Eye (tissue), 1 donor: ENCODE measurements at places on chromosomes 6 and 20.

DNA sequence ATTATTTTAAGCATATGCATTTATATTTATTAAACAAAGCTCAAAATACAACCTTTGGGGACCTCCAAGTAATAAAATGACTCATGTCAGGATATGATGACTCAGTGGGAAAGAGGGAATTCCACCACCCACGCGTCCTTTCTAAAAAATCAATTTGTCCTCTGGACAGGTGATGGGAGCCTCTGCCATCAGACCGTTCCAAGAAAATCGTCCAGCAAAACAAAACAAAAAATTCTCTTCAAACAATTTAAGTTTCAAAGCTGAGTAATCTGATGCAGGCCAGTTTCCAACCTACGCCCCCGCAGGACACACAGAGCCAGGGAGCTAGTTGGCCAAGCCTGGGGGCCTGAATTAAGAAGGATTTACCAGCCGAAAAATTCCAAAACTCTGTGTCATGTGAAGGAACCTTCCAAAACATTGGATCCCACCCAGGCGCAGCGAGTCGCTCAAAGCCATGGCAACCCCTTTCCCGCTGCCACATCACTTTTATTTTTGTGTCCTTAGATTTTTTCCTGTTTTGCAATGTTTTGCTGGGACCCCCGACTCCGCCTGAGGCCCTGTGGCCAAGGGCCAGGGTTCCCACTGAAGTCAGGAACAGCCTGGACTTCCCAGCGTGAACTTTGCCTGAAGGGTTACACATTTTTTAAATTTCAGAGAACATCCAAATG, 95.3 kb downstream of the NFATC2 start:
- peak; percentile 75 for DNase-seq

GRCh38 chr6:157715728-157716164, 107.3 kb upstream of the SNX9 start:
- peak; percentile 45 for DNase-seq

- DNase-seq: peak; percentile 87
Measured at GRCh38 chr6:21596949-21597682, 3.6 kb downstream of the SOX4 start.

DNA sequence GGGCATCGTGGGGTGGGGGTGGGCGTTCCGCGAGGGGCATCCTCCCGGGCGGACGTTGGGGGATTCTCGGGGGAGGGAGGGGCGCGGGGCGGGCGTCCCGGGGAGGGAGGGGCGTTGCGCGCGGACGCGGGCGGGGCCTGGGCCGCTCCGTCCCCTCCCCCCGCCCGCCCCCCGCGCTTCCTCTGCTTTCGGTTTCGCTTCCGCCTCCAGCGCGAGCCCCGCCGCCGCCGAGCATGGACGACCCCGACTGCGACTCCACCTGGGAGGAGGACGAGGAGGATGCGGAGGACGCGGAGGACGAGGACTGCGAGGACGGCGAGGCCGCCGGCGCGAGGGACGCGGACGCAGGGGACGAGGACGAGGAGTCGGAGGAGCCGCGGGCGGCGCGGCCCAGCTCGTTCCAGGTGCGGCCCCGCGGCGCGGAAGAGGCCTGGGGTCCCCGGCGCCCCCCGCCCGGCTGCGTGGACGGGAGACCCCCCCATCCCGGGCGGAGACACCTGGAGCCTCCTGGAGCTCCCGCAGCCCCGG, at the start of gene OGFR:
Gene OGFR (plus strand): TSS at position 209 of the 528 bp plus-strand sequence. CDS start 25 bp downstream, at position 234.
- peak; percentile 80 for DNase-seq

DNA sequence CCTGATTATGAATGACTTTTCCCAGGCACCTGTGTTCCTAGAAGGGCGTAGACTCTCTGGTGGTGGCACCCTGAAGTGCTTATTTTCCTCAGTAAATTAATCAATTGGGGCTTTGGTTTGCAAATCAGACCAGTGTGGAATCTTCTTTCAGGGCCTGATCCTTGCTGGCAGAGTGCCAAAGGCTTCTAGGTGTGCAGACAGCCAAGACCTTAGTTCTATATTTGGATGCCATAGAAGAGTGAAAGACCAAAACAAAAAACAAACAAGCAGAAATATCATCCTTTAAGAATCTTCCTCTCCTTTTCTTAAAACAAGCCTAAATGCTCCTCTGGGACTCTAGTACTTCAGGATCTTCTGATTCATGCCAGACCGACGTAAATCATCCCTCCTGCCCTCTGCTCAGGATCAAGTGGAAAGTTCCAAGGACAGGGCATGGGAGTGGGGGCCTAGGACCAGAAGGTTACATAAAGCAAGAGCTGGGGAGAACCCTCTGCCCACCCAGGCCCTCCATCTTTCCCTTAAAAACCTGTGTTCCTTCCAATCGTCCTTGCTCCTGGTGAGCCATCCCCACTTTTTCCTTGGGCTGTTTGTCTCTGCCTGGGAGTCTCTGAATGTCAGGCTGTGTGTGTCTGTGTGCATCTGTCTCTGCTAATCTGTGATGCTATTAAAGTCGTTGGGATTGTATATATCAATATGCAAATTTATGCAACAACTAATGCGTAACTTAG, 70.5 kb upstream of the MYLIP start:
- DNase-seq: no peak

DNA sequence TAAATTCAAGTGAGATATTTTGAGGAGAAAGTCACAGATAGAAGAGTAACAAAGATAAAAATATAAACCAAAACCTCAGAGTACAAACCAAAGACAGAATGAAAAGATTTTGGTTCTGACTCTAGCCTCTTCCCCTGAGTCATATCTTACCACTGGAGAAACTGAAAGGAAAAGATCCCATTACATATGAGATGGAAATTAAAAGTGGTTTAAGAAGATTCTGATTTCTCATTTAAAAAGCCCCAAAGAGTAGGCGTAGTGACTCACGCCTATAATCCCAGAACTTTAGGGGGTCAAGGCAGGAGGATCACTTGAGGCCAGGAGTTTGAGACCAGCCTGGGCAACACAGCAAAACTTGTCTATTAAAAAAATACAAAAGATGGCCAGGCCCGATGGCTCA, 30.6 kb downstream of the SPINT4 start:
- DNase-seq: no peak

GRCh38 chr6:32867554-32868256, 13.7 kb downstream of the PSMB9 start:
- no peak for DNase-seq

DNA sequence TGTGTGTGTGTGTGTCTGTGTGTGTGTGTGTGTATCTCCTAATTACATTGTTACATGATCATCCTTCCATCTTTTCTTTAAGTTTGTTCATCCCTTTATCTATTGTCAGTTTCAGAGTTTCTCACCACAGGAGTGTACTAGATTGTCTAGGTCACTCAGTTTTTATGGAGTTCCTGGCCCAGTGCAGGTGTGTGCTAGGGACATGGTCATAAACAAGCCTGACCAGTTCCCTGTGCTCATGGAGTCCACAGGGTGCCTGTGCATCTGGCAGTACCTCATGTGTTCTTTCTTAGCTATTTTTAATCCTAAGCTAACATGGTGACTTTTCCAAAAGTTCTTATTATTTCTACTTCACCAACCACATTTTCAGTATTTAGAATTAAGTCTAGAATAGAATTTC, 43.9 kb downstream of the PHACTR2 start:
- DNase-seq: no peak

DNA sequence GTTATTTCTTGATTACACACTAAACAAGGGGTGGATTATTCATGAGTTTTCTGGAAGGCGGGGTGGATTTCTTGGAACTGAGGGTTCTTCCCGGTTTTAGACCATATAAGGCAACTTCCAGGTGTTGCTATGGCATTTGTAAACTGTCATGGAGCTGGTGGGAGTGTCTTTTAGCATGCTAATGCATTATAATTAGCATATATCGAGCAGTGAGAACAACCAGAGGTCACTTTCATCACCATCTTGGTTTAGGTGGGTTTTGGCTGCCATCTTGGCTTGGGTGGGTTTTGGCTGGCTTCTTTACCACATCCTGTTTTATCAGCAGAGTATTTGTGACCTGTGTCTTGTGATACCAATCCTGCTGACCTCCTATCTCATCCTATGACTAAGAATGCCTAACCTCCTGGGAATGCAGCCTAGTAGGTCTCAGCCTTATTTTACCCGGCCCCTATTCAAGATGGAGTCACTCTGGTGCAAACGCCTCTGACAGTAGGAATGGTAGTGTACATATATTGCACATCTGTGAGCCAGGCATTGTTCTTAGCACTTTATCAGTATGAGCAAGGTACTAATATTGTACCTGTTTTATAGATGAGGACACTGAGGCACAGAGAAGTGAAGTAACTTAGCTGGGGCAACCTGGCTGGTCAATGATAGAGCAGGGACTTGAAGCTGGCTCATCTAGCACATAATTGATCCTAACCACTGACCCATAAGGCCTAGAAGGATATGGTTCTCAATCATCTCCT, 203.7 kb downstream of the NFATC2 start:
- DNase-seq: no peak

- DNase-seq: no peak
Measured at GRCh38 chr6:127345521-127345920, 2.1 kb upstream of the ECHDC1 start.

DNA sequence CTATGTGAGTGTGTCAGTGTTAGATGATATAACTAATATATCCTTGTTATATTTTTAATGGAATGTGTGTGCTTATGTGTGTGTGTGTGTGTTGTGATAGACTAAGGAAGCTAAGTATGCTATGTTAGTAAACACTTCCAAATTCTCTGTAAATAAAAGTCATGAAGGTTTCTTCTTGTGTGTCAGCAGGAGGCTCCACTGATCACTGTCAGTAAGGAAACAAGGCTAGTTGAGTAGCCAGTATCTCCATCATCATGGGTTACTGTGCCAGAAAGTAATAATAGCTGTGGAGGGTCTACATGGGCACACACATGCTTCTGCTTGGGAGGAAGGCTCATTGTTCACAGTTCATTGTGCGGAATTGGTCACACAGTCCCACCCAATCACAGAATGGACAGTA, 302.8 kb upstream of the RNF217 start:
- no peak for DNase-seq

DNA sequence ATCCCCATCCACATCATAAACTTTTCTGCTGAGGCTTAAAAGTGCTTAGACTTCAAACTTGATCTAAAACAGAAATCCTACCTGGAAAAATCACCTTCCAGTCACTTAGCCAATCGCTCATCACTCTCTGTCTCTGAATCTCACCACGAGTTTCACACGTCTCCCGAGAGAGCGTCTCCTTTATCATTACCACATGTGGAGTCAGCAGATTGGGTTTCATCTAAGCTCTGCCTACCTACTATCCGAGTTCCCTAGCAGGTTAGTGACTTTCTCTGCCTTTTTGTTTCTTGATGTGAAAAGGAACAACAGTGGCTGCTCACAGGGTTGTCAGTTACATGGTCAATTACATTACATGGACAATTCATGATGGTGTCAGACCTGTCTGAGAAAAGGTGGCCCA, 286.2 kb downstream of the ESR1 start:
- no peak for DNase-seq

DNA sequence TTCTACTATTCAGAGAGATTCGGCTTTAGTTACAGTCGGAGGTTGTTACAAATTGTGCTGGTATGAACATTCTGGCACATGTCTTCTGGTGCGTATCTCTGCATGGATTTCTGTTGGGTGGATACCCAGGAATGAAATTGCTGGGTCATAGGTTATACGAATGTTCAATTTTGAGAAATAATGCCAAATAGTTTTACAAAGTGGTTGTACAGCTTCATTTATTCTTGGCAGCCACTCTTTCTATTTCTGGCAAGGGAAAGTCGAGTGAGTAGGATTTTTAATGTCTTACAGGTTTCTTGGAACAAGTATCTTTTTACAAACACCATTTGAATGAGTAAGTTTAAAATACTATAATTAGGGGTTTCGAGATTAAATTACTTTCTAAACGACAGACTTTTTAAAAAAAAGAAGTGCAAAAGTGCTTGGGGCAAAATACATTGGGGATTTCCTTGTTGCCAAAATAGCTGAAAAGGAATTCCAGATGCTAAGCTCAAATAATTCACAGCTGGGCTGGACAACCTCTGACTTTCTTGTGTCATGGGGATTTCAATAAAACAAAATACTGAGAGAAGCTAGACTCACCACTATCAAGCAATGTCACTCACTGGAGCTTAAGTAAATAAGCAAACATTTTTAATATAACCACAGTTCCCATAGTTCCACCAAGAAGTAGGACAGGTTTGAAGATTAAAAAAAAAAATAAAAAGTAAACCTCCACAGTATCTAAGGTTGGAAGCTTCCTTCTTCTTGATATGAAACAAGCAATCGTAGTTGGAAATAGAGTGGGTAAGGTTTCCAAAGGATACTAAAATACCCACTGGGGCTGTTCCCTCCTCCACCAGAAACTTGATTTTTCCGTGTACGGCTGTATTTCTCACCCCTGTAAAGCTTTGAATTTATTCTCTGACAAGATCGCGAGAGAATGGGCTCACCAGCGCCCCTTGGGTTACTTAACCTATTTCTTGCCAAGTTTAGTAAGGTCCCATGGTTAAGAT, 21.6 kb upstream of the GFOD1 start:
- peak; percentile 79 for DNase-seq

DNA sequence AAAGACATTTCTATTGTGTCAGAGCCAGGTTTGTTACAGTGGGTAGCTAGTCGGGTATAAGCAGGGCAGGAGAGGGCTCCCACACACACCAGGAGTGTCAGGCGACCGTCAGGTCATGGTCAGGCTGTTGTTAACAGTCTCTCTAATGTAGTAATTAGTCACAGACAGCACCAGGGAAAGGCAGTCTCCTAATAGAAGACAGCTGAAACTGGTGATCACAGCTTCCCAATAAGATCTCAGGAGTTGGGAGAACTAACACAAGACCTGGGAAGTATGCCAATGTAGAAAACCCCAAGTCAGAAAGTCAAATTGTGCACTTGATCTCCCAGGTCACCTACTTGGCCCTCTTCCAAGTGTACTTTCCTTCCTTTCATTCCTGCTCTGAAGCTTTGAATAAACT, 53.0 kb upstream of the GPR6 start:
- DNase-seq: no peak

- no peak for DNase-seq
Measured at GRCh38 chr20:15248618-15249395, 911.4 kb upstream of the FLRT3 start.

DNA sequence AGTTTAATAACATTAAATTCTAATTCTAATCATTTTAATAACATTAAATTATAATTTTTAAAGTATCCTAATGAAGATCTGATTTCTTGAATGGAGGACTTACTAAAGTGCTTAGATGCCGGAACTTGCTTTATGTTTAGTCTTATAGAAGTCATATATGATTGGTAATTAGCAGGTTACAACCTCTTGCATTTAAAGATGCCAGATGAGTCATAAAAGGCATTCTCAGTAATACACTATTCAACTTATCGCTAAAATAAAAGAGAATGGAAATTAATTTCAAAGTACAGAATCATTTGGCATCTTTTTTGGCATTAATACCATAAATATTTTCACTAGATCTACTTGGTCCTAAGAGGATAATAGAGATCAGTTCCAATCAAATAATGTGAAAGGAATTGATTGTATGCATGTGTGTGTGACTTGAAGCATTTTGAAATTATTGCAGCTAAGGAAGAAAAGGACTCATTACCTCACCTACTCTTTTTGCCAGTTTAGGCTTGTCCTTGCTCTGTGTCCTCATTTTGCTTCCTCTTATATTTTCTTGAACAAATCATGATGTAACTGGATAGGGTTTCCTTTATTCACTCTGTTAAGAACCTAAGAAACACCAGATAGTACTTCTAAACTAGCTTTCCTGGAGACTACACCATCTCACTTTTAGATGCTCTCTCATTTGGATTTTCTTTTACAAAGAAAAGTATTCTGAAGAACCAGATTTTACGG, 2.7 kb downstream of the COL21A1 start:
- DNase-seq: no peak
